ENCODE measurements at places on chromosomes 6 and 20.

DNA sequence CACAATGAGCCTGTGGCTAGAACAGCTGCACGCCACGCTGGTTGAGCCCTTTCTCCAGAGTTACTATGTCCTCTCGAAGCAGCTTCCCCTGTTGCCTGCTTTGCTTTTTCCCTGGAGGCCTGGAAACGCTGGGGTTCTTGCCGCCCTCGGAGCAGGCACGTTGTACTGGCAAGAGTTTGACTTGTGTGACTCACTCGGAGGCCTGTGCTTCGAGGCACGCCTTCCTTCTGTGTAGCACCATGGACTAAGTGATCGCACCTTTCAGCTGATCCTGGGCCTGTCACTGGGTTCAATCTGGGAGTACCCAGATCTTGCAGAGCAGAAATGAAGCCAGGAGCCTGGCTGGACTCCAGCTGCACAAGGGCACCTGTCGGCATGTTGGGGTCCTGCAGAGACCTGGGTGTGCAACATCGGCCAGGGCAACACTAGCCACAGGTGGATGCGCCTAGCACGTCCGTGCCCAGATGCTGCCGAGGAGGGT is 5.2 kb downstream of the INSM1 start:
- peak; percentile 18 for DNase-seq

DNA sequence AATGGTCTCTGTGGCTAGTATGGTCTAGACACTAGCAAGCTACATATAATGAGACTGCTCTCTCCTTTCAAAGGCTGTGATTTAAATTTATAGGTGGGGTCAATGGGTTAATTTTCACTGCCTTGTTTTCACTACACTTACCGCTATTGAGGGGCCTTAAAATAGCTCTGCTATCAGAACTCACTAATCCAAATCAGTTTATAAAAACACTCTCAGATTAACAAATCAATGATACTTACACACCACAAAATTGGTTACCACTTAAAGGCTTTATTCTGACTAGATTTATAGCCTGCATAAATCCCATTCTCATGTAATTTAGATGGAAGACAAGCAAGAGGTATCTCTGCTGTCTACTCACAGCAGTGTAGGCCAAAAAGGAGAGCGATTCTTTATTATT is 313.0 kb upstream of the AGPAT4 start:
- DNase-seq: no peak

DNA sequence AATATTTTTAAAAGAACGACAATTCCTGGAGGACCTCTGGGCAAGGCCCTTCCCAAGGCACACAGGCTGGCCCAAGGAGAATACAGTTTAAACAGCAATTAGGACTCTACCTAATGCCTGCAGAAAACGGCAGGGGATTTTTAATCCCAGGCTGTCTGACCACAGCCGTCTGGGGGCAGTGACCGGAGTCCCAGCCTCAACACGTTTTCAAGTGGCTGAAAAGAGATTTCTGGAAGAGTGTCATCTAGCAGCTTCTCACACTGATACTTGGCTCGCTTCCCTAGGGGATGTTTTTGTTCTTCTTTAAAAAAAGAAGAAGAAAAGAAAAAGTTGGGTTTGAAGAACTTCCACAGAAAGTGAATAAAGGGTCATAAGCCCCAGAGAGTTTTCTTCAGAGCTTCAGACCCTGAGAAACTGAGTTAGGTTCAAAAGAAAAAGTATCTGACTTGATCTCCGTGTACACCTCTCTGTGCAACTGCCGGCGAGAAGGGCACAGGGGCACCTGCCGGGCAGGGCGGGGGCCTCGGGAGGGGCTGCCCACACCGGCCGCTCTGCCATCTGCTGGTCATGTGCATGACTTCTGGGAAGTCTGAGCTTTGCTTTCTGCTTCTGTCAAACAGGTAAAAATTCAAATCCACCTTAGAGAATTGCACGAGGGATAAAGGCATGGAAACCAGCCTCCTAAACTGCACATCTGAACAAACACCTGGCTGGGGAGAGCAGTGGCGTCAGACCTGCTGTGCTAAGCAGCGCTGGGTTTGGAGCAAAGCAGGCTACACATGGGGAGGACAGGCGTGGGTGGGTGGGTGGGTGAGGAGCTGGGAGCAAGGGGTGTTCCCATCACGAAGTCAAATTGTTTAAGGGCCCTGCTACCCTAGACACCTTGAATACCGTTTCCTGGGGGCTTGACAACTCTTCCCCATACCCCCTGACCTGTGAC is 33.0 kb downstream of the RRBP1 start:
- no peak for DNase-seq

GRCh38 chr20:23131766-23132165 is 45.6 kb upstream of the CD93 start:
- no peak for DNase-seq

DNA sequence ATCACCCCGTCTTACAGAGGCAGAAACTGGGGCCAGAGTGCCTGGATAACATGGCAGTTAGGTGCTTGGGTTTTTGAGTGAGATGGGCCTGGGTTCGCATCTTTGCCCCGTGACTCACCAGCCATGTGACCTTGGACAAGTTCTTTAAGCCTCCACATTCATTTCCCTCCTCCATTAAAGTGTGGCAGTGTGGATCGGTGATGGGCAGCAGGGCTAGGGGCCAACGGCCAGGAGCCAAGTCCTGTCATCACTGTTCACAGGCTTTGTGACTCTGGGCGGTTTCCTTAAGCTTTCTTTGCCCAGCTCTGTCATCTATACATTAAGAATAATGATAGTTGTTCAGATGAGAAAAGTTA is 85.5 kb upstream of the PMEPA1 start:
- no peak for DNase-seq

DNA sequence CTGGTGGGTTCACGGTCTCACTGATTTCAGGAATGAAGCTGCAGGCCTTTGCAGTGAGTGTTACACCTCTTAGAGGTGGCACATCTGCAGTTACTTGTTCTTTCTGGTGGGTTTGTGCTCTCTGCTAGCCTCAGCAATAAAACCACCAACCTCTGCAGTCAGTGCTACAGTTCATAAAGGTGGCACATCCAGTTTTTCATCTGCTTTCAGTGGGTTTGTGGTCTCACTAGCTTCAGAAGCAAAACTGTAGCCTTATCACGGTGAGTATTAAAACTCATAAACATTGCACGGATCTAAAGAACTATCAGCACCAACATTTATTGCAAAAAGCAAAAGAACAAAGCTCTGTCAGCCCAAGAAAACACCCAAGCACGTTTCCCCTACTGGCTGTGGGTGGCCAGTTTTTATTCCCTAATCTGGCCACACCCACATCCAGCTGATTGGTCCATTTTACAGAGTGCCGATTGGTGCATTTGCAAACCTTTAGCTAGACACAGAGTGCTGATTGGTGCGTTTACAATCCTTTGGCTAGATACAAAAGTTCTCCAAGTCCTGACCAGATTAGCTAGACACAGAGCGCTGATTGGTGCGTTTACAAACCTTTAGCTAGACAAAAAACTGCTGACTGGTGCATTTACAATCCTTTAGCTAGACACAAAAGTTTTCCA is 3.4 kb upstream of the TMEM14C start:
- no peak for DNase-seq

- peak; percentile 48 for DNase-seq
Observed at GRCh38 chr6:144757299-144757698, 472.2 kb downstream of the UTRN start.

DNA sequence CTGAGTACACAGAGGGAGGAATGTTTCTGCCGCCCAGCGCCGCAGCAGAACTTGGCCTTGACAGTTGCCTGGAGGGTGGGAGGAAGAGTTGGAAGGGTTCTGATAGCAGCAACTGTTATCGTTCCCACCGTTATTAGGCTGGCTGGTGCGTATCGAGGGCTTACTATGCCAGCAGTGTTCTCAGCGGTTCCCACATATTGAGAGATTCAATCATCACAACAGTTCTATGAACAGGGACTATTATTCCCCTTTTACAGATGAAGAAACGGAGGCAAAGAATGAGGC is 380.1 kb upstream of the SULF2 start:
- no peak for DNase-seq

DNA sequence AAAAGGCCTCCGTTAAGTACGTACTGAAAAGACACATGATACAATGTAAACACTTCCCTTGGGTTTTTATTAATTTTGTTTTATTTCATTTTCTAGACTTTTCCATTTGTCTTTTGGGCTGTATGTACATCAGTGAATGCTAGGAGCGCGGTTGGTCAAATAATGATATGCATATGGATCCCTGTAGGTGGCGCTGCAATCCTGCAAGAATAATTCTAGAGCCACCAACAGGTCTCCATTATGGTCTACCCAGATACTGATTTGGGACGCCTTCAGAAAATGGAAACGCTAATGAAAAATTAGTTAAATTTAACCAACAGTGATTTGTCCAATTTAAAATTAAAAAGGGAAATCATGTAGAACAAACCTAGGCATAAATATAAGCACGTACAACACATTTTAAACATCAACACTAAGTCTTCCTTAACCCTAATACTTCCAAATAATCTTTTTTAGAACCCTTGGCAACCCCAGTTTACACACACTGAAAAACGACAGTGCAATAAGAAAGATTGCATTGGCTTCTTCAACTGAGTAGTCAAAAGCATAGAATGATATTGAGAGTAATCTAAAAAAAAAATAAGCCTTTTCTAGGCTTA is 433.5 kb downstream of the RFPL4B start:
- DNase-seq: peak; percentile 65

DNA sequence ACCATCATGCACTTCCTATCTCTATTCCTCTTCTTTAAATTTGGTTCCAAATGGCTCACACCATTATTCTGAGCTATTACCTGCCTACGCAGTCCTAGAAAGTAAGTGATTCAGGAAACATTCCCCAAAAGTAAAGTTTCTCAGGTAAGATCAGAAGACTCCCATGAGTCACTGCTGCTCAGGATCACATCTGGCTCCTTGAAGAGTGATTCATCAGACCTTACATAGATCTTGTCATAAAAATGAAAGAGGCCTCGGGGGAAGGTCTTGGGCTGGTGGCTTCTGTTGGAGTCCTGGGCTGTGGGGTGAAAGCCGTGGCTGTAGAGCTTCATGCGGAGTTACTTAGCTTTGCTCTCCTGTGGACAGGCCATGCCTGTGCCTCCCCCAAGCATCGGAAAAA is 35.9 kb downstream of the PLG start:
- DNase-seq: peak; percentile 86

DNA sequence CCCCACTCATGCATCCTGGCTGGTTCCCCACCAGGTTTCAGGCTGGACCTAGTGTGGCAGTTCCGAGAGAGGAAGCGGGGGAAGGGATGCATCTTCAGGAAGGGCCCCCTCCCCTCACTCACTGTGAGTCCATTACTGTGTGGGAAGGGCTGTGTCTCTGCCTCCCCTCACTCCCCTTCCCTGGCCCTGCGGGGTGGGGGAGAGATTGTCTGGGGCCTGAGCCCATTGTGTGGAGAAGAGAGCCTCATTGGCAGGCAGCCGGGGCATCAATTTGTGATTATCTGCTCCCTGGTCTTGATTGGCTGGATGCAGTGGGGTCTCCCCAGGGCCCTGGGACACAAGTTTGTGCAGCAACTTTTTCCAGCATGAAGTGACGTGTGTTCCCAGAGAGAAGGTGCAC is 4.1 kb upstream of the MYT1 start:
- no peak for DNase-seq

- DNase-seq: peak; percentile 42
Observed at GRCh38 chr20:11227602-11228001, 553.8 kb upstream of the JAG1 start.
